Cerebellar cortex (tissue), 1 donor: ENCODE measurements at places on chromosomes 1 and 21.

GRCh38 chr1:201051399-201051798 is 27.9 kb upstream of the KIF21B start:
- DNase-seq = no peak

DNA sequence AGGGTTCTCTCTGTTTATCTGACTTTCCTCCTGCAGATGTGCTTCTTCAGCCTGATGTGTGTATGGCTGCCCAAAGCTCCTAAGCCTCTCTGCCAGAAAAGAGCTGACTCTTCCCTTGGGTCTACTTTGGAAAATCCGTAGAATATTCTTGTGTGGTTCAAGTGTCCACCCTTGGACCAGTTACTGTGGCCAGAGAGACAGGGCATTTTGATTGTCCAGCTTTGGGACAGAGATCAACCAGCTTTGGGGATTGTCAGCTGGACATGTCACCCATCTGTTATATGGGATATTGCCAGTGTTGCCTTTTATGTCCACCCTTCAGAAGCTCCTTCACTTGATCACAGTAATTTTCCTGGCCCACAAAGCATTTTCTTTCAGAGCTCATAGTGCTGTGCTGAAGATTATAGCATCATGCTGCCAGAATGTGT is 126.2 kb upstream of the L1TD1 start:
- DNase-seq = peak; percentile 79

- DNase-seq = no peak
These were observed 28.4 kb downstream of the METTL13 start for GRCh38 chr1:171809834-171810233.

DNA sequence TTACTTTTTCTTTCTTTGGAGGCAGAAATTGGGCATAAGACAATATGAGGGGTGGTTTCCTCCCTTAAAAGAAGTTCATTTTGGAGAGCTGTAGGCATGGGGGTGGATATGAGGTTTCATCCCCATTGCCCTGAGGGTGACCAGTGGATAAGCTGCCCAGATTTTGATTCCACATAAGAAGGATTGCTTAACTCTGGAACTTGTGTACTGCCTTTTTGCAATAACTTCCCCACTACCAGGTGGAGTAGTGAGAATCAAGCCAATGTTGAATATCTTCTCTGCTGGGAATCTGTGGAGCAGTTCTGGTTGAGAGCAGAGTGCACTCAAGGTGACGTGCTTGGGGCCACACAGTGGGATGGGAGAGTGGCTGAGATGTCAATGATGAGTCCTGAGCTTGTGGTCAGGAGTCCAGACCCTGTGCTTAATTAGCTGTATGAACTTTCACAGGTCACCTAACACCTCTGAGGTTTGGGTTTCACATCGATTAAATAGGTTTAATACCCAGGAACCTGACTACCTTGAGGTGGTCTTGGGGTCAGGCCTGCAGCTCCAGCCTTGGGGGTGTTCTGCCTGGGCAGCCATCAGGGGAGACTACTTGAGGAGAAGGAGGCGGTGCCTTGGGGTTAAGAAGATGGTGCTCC is 152.9 kb downstream of the FCRL5 start:
- no peak for DNase-seq

GRCh38 chr1:224526771-224527170 is 89.3 kb upstream of the CNIH3 start:
- no peak for DNase-seq

DNA sequence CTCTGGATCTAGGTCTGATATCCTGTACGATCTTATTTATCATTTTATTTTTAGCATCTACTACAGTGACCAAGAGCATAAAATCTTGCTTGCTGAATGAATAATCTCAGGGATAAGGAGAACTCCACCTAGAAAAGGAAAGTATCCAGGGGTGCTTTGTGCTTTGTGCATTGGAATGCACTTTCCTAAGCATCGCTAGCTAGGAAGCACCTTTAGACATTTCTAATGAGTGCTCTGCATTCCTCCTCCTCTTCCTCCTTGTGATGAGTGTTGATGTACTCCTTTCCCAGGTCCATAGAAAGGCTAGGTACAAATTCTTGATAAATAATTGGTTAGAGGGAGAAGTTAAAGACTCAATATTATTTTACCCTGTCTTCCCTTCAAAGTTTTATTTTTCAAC is 31.4 kb downstream of the TCEANC2 start:
- DNase-seq = no peak

GRCh38 chr1:238060061-238060460 is 169.3 kb upstream of the ZP4 start:
- DNase-seq = no peak

DNA sequence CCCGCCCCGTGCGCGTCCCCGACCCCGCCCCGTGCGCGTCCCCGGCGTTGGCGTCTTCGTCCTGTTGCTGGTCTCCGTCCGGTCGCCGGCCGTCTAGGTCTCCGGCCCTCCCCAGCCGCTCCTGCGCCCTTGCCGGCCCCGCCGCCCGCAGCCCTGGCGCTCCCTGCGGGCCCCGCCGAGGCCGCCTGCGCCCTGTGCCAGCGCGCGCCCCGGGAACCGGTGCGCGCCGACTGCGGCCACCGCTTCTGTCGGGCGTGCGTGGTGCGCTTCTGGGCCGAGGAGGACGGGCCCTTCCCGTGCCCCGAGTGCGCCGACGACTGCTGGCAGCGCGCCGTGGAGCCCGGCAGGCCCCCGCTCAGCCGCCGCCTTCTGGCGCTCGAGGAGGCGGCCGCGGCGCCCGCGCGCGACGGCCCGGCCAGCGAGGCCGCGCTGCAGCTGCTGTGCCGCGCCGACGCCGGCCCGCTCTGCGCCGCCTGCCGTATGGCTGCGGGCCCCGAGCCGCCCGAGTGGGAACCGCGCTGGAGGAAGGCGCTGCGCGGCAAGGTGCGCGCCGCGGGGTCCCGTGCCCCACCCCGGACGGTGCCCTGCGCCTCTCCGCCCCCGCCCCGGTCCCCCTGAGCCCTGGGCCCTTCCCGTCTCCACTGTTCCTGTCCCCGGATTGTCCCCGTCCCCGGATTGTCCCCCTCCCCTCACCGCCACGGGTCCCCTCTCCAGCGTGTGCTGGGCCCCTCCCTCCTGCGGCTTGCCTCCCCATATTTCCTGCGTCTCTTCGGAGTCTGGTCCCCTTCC is at the start of gene RNF187:
RNF187 (plus strand) TSS at position 47 of the 789 bp plus-strand sequence.
- no peak for DNase-seq

DNA sequence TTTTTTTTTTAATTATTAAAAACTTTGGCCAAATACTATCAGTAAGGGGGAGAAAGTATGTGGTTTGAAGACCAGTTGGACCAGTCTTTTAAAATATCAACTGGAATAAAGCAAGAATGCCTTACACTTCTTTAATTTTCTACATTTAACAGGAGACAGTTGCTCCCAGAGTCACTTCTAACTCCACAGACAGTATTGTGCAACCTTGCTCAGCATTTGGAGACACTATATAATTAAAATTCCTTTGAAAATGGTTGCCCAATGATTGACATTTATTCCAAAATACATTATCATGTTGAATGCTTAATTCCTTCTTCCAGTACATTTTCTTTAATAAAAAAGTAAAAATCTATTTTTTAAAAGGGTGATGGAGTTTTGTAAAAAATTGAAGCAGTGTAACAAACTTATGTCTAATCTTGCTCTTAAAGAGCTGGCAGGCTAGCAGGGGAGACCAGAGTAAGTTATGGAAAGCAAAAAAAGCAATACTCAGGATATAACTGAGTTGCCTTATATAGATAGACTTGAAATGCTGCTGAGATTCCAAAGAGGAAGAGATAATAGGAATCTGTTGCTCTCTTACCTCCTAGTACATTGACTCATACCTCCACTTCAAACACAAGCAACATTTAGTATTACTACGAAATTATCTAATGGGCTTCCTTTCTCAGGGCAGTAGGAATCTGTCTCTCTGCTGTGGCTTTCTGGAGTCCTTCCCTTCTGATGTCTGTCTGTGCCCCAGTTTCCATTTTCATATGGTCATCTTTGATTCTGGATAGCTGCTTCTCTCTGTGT is 69.7 kb upstream of the RGL1 start:
- no peak for DNase-seq

DNA sequence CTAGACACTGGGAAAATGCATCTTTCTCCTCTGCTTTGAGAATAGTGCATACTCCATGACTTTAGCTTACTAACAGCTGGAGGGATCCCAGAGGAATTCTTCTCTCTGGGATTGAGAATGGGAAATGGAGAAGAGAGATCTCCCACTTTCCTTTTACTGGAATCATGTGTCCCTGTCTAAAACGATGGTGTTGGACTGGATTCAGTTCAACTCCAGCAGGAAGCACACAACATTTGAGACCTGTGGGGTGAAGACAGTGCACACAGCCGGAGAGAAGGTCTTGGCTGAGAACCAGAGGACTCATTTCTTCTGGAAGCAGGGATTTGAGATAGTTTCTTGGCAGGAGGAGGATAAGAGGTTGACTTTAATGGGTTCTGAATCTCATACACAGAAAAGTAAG is 58.7 kb downstream of the TRABD2B start:
- no peak for DNase-seq

GRCh38 chr1:91818713-91818975 is 67.3 kb downstream of the TGFBR3 start:
- no peak for DNase-seq

- DNase-seq = no peak
These were observed 9.2 kb downstream of the DENND4B start for GRCh38 chr1:153937331-153937730.

- no peak for DNase-seq
These were observed 11.7 kb downstream of the ABCG1 start for GRCh38 chr21:42230636-42231035.

GRCh38 chr1:15951341-15952153 is 24.4 kb downstream of the ZBTB17 start:
- DNase-seq = no peak
